Right lung (tissue), 10 donors: ENCODE measurements at places on chromosomes 7 and 10. TPM values are rescaled to one million over a fixed set of nuclear protein-coding genes. Genes with fewer than 3 reads are reported as not detected.
A peak's percentile ranks its signal among the peaks of the same experiment; 100 is the strongest.

DNA sequence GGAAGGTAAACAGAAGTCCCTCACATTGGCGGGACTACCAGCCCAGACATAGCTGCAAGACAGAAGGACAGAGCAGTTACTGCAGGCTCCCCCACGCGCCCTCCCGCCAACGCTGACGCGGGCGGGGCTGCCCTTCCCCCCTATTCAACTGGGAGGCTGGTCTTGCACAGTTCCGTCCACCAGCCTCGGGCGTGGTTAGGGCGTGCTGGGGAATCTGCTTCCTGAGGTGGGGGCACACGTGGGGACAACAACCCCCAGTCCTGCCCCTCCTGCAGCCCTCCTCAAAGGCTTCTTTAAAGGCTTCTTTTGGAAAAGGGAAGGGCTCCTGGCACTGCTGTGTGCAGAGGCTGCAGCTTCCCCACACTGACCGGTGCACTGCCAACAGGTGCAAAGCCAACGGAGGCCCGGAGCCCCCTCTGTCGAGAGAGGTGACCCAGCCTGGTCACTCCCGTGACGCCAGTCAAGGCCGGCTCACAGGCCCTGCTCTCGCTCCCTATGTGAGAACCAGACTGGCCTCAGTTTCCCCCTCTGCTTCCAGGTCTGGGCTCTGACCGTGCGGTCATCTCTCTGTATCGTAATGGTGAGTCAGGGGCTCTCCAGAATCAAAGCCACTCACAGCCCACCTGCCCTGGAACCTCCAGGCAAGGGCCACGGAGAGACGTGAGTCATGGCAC, 126.0 kb downstream of the EBF3 start:
- no peak for DNase-seq

- no peak for DNase-seq
Measured at GRCh38 chr7:118559207-118559606, 334.7 kb downstream of the ANKRD7 start.

- no peak for DNase-seq
Measured at GRCh38 chr10:71769279-71769823, 4.0 kb downstream of the VSIR start.

DNA sequence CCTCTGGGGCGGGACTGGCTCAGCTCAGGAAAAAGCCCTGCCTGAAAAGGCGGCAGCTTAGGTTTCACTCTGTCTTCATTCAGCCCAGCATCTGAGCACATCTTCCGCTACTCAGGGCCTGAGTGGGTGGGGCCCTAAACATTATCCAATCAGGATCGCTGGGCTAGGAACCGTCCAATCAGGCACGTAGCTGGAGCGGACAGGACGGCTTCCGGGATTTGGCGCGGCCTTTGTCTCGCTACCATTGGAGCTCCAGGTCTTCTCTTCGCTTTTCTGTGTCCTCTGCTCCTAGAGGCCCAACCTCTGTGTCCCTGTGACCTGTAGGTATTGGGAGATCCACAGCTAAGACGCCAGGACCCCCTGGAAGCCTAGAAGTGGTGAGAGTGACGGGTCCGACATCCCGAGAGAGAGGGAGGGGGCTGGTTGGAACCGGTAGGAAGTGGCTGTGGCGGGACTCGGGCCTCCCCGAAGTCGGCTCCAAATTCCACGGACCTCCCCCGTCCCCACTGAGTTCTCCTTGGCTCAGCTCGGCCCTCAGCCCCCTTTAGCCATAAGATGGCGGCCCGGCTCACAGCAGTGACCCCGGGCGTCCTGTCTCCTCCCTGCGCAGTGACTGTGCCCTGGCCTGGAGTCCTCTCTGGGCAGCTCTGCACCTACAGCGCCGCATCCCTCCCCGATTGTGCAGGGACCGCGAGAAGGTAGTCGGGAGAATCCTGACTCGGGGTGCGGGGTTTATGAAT, 99.1 kb downstream of the ZNF680 start:
- DNase-seq: peak; percentile 5

- no peak for DNase-seq
Measured at GRCh38 chr10:81969136-81969535, 94.1 kb downstream of the NRG3 start.

DNA sequence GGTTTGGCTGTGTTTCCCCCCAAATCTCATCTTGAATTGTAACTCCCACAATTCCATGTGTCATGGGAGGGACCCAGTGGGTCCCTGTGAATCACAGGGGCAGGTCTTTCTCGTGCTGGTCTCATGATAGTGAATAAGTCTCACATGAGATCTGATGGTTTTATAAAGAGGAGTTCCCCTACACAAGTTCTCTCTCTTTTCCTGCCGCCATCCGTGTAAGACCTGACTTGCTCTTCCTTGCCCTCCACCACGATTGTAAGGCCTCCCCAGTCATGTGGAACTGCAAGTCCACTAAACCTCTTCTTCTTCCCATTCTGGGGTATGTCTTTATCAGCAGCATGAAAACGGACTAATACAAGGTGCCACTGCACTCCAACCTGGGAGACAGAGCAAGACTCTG, 329.2 kb downstream of the TNS3 start:
- DNase-seq: no peak

DNA sequence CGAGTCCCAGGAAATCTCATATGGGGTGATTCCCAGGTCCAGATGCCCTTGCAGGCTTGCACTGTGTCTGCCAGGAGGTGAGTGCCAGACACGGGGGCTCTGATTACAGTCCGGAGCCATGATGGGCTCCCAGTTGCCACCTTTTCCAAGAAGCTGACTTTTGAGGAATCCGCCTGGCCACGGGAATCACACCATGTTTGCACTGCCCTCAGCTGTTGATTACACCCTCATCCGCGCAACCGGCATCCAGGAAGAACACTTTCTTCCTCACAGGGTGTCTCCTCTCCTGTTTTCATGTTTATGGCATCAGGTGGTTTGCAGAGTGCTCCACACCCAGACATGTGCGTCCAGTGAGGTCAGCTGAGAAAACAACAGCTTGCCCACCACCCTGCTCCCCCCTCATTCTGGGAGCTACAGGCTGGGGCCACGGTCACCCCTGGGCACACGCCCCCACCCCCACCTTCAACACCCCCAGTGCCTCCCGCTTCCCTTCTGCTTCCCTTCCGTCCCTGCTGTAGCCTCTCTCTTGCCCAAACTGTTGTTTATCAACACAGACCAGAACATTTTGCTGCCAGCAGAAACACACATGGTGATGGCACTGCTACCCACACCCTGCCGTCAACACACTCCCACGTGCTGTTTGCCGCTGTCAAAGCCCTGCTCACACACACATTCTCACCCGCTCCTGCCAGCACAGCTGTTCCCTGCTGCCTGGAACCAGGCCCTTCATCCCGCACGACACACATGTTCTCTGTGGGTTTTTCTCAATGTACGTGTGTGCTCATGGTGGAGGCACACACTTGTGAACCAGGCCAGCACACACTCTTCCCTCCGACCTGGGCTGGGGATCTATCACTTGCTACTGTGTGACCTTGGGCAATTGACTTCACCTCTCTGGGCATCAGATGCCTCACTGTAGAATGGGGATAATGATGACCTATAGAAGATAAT, 35.8 kb downstream of the DDIT4 start:
- peak; percentile 65 for DNase-seq

DNA sequence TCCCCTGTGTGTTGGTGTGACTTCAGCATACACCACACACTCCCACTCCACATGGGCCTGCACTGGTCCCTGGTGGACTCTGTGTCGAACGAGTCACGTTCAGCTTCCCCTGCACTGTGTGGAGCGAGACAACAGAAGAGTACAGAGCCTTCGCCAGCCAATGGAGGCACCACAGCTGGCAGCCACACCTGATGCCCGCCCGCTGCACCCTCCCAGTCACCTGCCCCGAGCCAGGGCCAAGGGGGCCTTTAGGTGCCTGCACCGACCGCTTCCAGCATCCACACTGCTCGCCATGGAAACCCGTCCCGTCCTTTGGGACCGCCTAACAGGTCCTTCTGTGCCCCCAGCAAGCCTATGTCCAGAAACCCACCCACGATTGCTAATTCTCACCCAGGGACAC, 9.2 kb downstream of the FOXL3 start:
- DNase-seq: no peak

DNA sequence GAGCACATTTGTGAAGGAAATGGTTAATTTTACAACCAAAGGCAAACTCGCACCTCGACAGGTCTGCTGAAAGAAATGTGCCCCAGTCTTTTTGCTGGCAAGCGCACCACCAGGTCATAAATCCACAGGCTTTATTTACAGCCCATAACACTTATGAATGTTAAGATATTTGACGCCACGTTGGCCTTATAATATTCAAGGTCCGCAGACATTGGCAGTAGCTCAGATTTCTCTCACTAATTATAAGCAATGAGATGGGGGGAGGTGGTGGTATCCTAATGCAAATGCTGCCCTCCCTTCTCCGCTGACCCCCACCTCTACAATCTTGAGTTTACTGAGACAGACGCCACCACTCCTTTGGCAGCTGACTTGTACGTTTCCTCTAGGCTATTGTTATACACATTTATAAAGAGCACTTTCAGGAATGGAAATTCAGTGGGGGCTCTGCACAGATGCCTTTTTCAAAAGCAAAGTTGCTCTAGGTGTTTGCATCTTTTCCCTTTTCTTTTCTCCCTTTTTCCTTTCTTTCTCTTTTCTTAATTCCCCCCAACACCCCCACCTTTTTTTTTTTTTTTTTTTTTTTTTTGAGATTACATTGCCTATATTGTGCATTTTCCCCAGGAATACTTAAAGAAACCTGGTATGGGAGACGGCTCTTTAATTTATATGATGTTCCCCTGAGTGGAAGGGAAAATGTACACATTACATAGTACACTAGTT, 6.7 kb downstream of the TCF7L2 start:
- no peak for DNase-seq

DNA sequence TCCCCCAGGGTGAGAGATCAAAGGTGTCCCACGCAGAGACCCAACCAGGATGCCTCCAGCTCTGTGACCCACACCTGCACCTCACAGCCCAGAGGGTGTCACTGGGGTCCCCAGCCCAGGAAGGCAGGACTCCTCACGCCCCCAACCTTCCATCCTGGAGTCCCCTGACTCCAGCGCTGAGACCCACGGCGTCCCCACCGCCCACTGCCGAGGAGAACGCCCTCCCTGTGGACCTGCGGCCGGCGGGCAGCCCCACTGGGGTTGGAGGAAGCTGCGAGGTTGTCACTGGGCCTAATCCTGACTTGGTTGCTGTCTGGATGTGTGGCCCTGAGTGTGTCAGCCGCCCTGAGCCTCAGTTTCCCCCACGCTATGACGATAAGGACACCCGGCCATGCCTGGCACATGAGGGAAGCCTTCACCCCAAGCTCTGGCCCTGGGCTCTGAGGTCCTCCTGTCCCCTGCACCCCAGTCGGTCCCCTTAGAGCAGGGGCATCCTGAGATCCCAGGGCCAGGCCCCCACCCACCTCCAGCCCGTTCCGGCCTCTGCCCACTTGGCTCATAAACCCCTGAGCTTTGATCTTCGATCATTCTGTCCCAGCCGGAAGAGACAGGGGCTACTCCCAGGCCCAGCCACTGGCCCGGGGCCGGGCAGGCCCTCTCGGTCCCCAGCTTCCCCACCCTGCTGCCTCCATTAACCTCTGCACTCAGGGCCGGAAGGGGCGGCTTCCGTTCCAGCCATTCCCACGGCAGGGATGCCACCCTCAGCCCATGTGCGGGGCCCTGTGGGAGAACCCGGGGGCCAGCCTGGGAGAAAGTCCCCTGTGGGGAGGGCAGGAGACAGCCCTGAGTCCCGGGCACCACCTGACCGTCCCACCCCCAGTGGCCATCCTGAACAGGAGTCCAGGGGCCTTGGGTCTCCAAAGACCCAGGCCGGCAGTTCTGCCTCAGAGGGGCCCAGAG, 113.2 kb downstream of the MICALL2 start:
- no peak for DNase-seq

GRCh38 chr10:129550658-129551057, 83.6 kb downstream of the MGMT start:
- no peak for DNase-seq

- DNase-seq: no peak
Measured at GRCh38 chr10:93921338-93921737, 27.6 kb downstream of the SLC35G1 start.

The WNT16 gene
- polyA plus RNA-seq: not detected

The EIF5AL1 gene
- 1.3 TPM for polyA plus RNA-seq

The TACR2 gene
- polyA plus RNA-seq: 1.0 TPM

The WDFY4 gene
- polyA plus RNA-seq: 4.5 TPM

The HOXA6 gene
- 13.8 TPM for polyA plus RNA-seq

The INPP5F gene
- 44.5 TPM for polyA plus RNA-seq

The ODAD2 gene
- 3.1 TPM for polyA plus RNA-seq

The SEMA3E gene
- polyA plus RNA-seq: 12.2 TPM

The SPDYE11 gene
- polyA plus RNA-seq: 1.8 TPM

The CNTNAP2 gene
- 39.8 TPM for polyA plus RNA-seq

The CYP2C19 gene
- polyA plus RNA-seq: 0.09 TPM
